ENCODE measurements at places on chromosomes 1 and 21.

- no peak for DNase-seq
Observed at GRCh38 chr1:235017719-235018118, 110.9 kb downstream of the TOMM20 start.

GRCh38 chr1:93362237-93362636 lies 16.5 kb downstream of the DR1 start:
- no peak for DNase-seq

GRCh38 chr1:226051365-226051764 lies 11.2 kb upstream of the H3-3A start:
- DNase-seq: no peak

DNA sequence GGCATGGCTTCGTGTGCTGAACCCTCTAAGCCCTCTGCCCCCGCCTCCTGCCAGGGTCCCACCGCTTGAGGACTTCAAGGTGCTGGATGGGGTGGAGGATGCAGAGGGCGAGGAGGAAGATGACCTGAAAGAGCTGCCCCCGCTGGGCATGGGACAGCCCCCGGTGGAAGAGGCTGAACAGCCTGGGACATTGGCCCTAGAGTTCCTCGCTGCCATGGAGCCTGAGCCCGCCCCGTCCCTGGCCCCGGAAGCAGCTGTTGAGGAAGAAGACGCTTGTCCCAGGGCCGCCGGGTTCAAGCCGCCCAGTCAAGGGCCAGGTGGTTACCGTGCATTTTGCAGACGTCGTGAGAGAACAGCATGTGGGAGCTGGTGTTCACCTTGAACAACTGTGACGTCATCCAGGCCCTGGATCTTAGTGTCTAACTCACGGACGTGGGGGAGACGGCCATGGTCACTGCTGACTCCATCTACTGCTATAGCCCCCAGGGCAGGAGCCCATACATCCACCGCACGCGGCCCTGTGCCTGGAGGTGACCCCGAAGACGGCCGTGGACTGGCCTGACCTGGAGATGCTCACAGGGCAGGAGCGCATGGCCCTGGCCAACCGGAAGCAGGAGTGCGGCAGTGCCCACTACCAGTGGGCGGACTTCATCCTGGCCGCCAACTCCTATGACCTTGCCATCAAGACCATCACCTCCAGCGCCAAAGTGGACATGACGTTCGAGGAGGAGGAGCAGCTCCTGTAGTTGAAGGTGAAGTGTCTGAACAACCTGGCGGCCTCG lies 90.1 kb downstream of the PPP1R12B start:
- no peak for DNase-seq

DNA sequence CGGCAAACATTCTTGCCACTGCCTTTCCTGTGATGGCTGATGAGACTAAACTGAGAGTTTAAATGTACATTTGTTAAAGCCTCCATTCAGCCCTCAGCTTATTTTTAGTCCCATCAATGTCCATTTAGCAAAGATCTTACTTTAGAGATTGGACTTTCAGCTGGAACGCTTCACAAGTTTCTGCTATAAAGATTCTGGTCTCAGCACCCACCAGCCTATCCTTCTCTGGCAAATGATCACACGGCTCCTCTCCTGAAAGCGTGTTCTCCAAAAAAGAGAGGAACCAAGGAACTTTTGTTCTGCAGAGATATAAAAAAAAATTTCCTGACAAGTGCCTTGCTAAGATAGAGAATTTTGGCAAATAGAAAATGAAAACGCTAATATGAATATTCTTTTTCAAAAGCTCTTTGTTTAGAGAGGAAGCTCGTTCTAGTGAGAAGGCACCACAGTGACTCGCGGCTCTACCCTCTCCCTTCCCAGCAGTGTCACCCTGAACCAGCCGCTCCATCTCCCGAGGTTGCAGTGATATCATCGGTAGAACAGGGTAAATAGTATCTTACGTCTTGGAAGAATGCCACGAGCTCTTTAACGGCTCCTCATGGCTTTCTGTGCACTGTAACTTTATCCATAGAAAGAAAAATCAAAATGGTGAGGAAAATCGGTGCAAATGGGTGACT lies 200.2 kb downstream of the APP start:
- DNase-seq: no peak

DNA sequence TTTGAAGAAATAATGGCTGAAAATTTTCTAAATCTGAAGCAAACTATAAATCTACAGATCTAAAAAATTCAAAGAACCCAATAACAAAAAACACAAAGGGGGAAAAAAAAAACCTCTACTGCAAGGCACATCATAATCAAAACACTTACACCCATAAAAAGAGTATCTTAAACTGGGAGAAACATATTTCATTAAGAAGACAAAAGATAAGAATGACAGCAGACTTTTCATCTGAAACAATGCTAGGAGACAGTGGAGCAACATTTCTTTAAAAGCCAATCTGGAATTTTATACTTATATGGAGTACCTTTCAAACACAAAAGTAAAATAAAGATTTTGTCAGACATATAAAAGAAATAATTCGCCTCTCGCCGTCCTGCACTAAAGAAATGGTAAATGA lies 49.1 kb downstream of the COP1 start:
- no peak for DNase-seq

DNA sequence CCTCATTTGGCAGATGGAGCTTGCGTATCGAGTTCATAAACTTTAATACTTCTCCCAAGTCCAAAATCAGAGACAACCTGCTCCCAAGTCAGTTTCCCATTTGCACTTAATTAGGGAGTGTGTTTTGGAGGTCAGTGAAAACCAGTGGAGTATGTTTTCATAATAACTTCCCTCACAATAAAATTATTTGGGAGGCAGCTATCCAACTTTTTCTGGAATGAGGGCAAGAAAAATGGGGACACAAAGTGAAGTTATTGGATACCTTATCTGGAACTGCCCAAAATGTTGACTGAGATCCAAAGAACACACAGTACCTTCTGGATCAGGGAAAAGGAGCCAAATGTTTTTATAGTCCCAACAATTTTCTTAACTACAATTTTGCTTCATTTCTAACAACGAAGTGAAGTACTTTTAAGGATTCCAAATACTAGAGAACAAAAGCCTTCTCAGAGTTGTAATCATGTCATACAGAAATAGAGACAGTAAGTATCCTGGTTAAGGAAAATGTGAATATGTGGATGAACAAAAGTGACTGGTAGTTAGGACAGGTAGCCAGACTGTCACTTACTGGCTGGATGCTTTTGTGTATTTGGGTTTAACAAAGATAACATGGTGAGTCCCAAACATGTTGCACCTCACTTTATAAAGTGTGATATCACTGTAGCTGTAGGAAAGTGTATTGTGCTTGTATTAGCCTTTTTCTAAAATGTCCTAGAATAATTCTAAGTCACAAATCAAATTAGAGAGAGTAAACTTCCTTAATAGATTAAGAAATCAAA lies 325.0 kb downstream of the HLX start:
- no peak for DNase-seq

GRCh38 chr1:212201461-212201860 lies 83.7 kb upstream of the PPP2R5A start:
- no peak for DNase-seq

DNA sequence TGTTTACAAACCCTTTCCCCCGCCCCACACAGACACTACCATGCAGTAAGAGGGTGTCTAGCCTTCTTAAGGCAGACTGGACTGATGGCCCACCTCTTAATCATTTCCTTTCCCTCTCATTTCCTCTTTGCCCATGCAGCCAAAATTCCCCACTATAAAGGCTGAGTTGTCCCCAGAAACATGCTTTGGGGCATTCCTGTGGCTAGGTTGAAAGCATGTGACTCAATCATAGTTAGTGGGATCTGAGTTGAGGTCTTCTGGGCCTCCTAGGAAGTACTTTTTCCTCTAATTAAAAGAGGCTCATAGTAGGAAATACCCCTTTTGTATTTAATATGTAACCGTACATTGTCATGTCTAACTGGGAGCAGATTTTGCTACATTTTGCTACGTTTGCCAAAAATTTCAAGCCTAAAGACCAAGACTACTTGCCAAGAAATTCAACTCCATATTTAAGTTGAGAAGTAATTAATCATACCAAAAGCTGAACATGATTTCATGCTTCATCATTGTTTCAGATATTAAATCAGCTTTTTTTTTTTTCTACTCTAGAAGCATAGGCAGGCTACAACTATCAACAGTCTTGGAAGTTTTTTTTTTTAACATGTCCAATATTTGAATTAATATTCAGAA lies 174.7 kb downstream of the ADGRL4 start:
- no peak for DNase-seq

DNA sequence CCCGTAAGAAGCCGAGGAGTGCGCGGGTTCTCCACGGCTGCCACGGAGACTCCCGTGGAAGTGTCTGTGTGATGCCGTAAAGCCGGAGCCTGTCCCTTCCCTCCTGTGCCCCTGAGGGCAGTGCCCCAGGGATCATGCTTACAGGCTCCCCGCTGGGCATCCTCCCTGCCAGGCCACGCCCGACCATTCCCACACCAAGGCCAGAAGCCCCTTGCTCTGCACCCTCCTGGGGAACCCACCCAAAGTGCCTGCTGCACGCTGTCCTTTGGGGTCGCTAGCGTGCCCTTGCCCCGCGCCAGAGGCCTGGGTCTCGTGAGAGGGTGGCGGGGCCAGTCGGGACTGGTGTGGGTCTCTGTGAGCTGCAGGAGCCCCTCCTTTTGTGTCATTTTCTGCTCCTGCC lies 228.5 kb upstream of the C1orf174 start:
- DNase-seq: no peak

GRCh38 chr1:195580988-195581387 lies 1027.3 kb downstream of the KCNT2 start:
- DNase-seq: no peak

GRCh38 chr1:36851087-36851486 lies 183.2 kb downstream of the GRIK3 start:
- no peak for DNase-seq

DNA sequence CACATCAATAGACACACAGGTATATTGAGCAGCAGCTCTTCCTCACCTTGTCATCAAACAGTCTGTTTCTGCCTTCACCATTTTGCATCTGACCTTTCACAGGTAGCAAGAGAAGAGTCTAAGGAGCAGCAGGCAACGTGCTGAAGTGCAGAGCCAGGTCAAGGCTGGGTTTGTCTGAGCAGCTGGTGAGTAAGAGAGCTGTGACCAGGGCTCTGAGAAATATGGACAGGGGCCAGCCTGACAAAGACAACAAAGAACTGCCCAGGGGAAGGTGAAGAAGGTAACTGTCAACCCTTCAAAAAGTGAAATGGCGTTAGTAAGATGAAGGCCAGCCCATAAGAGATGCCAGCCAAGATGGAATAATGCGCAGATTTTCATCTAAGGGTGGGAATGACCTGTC lies 58.9 kb upstream of the LRRC8D start:
- DNase-seq: no peak

GRCh38 chr1:207312604-207312920 lies 8.9 kb upstream of the CD55 start:
- no peak for DNase-seq

DNA sequence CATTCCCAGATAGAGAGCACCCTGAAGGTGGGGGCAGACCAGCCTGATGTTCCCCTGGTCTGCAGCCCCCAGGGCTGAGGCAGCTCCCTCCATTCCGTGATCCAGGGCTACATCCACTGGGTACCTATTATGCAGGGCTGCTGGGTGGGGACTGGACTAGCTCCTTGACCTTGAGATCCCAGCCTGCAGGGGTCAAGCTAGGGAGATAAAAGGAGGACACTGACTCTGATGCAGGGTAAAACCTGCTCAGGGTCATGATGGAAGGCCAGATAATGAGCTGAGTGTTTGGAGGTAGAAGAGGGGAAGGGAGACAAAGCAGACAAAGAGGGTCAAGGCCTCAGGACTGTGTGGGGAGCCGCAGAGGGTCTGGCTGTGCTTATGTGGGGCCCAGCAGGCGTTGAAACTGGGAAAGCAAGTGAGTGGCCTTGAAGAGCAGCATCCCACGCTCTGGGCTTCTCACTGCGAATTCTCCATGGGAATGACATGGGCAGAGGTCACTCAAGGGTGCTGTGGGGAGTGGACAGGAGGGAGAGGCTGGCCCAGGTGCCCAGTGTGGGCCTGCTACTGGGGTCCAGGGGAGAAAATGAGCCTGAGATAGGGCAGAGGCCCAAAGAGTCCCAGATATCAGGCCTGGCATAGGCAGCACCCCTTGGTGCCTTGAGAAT lies 9.7 kb downstream of the FOXO6 start:
- no peak for DNase-seq

GRCh38 chr21:31142600-31142999 lies 104.3 kb upstream of the KRTAP19-8 start:
- DNase-seq: no peak

GRCh38 chr21:43936247-43936967 lies 71.4 kb downstream of the AGPAT3 start:
- DNase-seq: no peak

- no peak for DNase-seq
Observed at GRCh38 chr1:84569216-84569615, 5.0 kb downstream of the CTBS start.

- DNase-seq: peak; percentile 47
Observed at GRCh38 chr1:6889875-6890480, 104.7 kb downstream of the CAMTA1 start.

DNA sequence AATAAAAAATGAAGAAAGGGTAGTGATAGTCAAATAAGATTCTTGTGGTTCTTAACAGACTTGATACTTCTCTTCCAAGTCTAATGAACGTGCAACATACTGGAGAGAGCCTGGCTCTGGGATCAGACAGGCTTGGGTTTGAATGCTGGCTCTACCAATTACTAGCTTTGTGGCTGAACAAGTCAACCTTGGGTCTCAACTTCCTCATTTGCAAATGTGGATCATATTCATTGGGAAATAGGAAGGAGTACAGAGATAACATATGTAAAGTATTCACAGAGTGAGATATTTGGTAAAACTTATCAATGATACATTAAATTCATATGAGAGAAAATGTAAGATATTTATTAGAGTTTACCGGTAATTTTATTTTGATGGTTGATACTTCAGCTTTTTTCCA lies 2.0 kb downstream of the EDEM3 start:
- DNase-seq: no peak

- no peak for DNase-seq
Observed at GRCh38 chr1:39795651-39796050, 7.0 kb upstream of the BMP8B start.

GRCh38 chr1:207944571-207944970 lies 33.6 kb upstream of the CD34 start:
- no peak for DNase-seq

DNA sequence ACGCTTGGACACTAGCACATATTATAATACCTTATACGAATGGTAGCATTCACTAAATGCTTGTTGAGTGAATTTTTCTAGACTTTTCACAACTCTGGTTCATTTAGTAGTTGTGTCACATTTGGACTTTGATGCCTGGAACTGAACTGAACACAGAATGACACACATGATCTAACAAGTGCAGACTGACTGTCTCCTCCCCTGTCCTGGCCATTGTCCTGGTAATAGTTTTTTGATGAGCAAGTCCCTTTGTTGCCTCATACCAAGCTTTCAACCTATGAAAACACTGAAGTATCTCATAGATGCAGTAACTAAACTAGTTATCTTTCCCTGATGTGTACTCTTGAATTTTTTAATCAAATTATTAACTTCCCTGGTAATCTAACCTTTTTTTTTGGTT lies 66.4 kb downstream of the LRRC8D start:
- DNase-seq: no peak

GRCh38 chr1:119046429-119046784 lies 58.3 kb upstream of the TBX15 start:
- no peak for DNase-seq

GRCh38 chr1:59317343-59317742 lies 20.4 kb downstream of the FGGY start:
- DNase-seq: no peak

GRCh38 chr1:200029035-200029821 lies 1.7 kb downstream of the NR5A2 start:
- no peak for DNase-seq

All from neural crest cell (in vitro differentiated cells).